Stimulated activated CD8-positive, alpha-beta memory T cell treated with anti-CD3 and anti-CD28 coated beads, Interleukin-4, amount 100 ng/mL, for 1 hour (primary cell): ENCODE measurements at places on chromosomes 6 and 20.
A peak's percentile ranks its signal among the peaks of the same experiment; 100 is the strongest.

DNA sequence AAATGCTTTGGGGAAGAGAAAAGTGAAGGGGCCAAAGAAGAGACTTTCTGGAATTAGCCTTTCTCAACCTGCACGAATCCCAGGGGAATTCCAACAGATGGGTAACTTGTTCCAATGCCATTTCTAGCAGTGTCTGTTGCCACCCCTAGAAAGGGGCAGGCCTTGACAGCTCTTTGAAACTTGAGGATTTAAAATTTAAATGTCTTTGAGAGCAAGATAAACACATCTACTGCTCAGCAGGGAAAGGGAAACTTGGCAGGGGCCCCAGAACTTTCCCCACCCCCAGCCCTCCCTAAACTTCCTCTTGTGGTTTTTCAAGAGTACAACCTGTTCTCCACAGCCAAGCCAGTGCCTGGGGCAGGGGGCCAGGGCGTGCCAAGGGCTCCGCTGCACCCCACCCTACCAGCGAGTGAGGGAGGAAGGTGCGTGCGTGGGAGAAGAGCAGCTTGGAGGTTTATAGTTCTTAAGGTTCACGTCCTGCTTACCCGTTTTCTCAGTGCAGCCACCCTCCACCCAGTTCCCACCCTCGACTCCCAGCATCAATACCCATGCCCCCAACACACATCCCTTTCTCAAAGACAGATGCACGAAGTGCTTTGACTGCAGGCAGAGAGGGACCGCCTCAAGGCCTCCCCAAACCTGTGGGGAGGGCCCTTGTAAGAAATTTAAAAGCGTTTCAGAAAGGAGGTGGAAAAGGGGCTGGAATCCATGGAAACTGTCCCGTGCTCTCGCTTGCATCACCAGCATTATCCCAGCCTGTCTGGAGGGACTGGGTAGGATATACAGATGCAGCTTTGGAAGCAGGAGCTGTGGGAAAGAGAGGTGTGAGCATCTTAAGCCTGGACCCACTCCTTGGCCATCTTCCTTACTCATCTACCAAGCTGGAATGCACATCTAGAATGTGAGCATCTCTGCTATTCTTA is 4.5 kb upstream of the TAF8 start:
- peak; percentile 63 for DNase-seq

- DNase-seq, result no peak
Measured at GRCh38 chr6:33248643-33248931, 23.1 kb downstream of the VPS52 start.

- no peak for DNase-seq
Measured at GRCh38 chr6:154782193-154782592, 49.0 kb downstream of the SCAF8 start.

DNA sequence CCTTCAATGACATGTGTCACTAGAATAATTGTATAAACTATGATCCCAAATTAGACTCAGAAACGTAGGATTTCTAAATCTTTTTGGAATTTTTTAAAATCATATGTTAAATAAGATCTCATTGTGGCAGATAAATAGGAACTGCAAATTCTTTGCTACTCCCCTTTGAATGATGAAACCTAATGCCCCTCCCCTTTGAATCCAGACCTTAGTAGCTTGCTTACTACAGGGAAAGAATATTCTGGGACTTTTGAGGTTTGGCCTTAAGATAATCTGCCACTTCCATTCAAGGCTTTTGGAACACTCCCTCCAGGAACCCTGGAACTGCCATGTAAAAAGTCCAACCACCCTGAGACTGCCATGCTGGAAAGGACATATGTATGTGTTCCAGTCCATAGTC is 7.1 kb downstream of the TDP2 start:
- DNase-seq, result no peak

DNA sequence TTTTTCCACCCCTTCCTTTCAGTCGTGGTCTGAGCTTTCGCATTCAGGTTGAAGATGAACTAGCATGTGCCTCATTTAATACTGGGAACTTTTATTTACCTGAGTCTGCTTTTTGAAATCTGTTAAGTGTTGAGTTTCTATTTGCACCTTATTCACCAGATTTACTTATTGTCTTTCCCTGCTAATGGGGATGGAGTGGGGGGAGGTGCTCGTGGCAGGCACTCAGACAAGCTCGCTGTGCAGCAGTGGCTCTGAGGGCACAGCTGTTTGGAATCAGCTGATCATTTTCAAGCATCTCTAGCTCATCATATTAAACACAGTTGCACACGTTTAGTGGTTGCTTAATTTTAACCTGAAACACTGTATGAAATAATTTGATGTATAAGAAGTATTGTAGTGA is 35.6 kb downstream of the UTRN start:
- DNase-seq, result no peak

DNA sequence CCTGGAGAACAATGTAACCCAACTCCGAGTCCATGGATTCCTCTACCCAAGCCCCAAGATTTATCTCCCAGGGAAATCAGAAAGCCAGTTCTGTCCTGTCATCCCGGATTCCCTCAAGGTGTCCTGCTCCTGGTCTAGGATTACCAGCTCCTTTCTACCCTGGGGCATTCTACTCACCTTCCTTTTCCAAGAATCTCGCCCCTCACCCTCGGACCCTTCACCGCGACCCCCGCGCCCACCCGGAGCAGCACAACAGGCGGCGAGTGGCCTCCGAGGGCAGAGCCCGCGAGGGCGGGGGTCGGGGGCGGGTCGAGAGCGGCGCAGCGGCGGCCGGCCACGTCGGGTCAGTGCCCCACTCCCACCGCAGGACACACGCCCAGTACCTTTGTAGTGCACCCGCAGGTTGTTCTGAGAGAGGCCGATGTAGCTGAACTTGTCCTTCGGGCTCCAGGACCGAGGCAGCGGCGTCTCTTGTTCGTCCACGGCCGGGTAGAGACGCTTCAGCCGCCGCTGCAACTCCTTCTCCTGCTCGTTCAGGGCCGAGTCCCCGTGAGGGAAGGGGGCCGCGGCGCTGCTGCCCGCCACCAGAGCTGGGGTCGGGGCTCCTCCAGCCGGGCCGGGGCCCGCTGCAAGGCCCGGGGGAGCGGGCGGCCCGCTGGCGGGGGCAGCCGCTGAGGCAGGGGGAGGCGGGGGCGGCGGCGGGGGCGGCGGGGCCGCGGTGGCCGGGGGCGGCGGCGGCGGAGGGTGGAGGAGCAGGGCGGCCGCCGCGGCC is 897 bp downstream of the RANBP9 start:
- DNase-seq, result no peak

- no peak for DNase-seq
Measured at GRCh38 chr6:74447013-74447412, 751.0 kb downstream of the CD109 start.

DNA sequence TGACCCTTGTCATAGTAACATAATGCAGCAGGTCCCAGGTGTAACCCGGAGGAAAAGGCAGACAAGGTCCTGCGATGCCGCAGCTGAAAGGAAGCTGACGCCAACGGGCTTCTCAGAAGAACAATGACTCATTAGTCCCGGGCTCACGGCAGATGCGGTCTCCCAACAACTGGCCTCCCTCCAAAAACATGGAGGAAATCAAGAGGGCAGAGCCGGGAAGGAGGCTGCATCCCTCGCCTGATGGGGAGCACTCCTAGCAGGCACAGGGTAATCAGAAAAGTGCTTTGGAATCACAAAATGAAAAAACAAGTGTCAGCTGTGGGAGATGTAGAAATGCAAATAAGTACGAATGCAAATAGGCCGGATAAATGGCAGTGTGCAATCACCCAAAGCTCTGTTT is 165.2 kb upstream of the AGPAT4 start:
- no peak for DNase-seq

GRCh38 chr20:48709744-48710143 is 118.1 kb downstream of the PREX1 start:
- no peak for DNase-seq

GRCh38 chr6:32068867-32069266 is 30.7 kb downstream of the CYP21A2 start:
- DNase-seq, result no peak

GRCh38 chr6:115667478-115668026 is 393.1 kb downstream of the FRK start:
- DNase-seq, result no peak

DNA sequence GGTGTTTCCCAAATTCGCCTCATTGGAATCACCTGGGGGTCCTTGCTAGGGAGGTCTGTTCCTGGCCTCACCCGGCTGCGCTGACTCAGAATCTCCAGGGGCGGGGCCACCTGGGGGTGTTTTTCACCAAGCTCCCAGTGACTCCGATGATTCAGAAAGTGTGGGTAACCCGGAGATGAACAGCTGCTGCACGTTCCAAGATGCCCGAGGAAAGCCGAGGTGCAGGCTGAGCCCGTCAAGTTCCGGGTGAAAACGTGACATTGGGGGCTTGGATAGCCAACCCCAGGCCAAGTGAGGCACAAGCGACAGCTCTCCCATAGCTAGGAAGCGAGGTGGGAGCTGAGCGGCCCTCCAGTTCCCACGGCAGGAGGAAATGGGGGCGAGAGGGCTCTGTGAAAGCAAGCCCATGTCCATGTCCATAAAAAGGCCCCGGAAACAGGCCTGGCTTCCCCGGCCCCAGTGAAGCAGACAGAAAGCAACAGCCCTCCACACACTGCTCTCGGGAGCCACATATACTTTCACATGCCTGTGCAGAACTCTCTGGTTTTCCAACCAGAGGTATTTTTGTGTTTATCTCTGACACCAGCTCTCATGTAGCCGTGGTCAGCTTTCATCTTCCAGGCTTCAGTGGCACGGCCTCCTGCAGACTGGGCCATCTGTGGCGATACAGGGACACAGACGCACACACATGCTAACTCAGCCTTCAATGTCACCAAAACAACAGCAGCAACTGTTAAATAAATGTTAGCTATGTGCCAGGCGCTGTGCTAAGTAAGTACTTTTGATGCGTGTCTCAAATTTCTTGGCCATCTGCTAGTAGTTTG is 90.7 kb upstream of the CCDC28A start:
- DNase-seq, result no peak

DNA sequence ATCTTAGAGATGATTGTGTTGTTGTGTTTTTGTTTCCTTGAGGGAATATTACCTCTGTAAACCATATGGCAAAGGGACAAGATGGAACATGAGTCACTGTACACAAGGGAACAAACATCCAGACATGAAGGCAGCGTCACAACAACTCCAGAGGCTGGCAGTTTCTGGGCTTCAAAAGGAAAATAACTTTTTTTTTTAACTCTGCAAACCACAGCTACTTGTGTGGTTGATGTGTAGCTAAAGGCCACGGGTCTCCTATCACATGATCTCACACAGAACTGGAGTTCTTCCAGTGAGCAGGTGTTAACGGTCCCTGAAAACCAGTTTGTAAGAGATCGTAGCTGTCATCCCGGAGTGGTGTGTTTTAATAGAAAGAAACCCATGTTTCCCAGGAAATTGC is 33.2 kb upstream of the HBS1L start:
- DNase-seq, result no peak

- no peak for DNase-seq
Measured at GRCh38 chr6:163287626-163288025, 126.9 kb upstream of the QKI start.

GRCh38 chr20:32484958-32485769 is 100.0 kb downstream of the NOL4L start:
- DNase-seq, result peak; percentile 33

DNA sequence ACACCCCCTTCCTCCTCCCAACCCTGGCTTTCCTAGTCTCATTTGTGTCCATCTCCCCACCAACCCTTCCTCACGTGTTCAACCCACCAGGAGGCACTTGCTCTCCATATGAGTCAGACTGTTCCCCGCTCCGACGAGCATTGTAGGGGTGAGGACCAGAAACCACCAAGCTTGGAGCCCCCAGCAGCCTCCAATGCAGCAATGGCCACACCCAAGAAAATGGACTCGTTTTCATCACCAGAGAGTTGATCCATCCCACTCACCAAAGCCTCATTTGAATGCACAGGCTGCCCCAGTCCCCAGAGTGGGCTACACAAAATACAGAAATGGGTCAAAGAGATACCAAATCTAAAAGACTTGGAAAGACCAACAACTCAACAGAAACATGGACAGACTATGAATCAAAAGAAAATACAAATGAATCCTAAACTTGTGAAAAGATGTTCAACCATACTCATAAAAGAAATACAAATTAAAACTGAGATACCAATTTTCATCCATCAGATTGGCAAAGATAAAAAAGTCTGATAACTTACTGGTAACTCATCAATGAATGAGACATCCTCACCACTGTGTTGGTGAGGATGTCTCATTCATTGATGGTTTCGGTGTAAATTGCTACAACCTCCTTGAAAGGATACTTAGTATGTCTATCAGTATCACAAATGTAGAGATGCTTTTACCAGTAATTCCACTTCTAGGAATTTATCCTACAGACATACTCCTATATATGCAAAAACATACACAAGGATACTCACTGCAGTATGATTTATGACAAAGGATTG is 68.1 kb downstream of the TRERF1 start:
- no peak for DNase-seq

DNA sequence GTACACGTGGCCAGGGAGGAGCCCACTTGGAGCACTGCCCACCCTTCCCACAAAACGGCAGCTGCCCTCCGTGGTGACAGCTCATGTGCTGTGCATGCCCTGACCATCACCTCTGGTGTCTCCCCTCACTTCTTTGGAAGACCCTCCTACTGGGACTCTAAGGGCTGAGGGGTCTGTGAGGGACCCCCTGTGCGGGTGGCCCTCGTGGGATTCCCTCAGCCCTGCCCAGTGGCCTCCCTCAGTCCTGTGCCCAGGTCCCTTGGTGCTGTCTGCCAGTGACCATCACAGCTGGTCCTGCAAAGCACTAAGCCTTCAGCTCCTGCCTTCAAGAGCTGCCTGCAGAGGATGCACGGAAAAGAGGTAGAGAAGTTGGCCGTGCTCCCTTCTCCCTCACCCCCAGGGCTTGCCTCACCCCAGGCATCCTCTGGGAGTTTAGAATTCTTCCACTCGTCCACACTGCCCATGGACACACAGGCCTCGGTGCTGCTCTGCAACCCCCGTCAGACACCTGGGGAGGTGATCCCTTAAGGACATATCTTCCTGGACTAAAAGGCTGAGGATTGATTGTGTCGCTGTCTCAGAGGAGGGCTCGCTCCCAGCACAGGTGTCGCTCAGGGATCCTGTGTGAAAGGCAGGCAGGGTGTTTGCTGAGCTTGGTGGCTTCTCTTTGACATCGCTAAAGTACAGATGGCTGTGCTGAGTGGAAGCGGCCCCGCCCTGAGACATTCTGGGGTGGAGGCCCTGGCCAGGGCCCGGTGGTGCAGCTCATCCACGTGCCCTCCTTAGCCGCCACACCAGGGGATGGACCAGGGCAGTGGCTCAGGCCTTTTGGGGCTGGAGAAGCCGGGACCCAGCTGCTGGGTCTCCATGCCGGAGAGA is 119.5 kb upstream of the FRMD1 start:
- DNase-seq, result no peak
